ENCODE measurements at places on chromosomes 16 and 17.

DNA sequence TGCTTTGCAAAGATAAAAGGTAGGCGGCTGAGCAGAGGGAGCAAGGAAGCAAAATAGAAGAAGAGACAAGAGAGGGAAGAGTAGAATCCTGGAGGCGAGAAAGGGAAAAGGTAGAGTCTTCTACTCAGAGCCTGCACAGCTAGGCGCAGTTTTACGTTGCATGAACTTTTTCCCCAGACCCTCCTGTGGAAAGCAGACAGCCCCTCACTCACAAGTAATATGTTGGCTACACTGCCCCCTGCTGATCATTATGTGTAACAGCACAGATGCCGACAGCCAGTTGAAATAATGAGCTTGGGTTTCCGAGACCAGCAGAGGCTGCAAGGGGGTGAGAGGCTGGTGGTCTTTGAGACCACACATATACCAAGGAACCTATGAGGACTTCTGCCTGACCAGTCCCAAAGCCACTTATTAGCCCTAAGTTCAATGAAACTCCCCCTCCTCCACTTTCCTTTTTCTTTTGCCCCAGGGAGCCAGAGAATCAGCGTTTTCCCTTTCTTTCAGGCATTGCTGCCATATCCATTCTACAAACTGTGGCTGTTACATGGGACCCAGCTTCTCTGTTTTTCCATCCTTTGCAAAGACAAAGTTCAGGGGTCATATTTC is 22.5 kb upstream of the CMTR2 start:
- peak; percentile 17 for DNase-seq

GRCh38 chr17:79615926-79616325 is 5.1 kb upstream of the RBFOX3 start:
- no peak for DNase-seq

DNA sequence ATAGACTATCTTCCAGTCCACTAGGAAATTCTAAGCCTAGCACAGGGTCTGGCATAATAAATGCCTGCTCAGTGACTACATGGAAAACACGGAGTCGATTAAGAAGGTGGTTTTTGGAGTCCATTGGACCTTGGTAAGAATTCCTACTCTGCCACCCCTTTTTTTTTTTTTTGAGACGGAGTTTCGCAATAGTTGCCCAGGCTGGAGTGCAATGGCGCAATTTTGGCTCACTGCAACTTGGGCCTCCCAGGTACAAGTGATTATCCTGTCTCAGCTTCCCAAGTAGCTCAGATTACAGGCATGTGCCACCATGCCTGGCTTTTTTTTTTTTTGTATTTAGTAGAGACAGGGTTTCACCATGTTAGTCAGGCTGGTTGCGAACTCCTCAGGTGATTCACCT is 123.2 kb downstream of the HS3ST2 start:
- no peak for DNase-seq

- no peak for DNase-seq
These were observed 124.9 kb downstream of the MRTFB start for GRCh38 chr16:14196011-14196410.

- no peak for DNase-seq
These were observed 8.2 kb downstream of the PLCD3 start for GRCh38 chr17:45123930-45124796.

DNA sequence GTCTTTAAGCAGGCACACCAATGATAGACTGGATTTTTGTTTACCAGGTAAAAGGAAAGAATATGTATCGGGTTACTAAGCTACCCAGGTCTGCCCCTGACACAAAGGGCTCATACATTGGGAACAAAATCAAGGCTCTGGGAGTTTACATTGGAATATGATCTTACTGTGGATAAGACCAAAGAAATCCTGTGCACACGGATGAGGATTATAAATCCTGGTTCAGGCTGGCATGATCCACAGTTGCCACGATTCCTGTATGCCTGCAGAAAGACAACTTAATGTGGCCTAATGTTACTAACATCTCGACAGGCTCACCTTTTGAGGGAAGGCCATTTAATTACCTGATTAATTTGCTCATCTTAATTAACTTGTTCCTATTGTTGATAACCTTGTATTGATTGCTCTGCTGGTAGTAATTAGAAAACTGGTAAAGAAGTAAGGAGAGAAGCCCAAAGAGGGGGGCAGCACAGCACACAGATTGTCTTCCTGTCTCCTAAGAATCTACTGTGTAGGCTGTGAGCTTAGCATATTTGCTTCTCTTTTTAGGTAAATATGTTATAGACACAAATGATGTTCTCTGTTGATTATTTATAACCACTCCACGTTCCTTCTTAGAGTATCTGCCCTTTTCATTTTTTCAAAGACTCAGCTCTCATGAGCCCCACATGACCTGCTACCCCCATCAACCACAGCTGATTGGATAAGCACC is 51.0 kb upstream of the TOX3 start:
- DNase-seq, result peak; percentile 81

GRCh38 chr16:68382296-68382718 is 66.0 kb downstream of the SMPD3 start:
- peak; percentile 10 for DNase-seq

GRCh38 chr17:8481089-8481488 is 45.4 kb downstream of the NDEL1 start:
- DNase-seq, result no peak

DNA sequence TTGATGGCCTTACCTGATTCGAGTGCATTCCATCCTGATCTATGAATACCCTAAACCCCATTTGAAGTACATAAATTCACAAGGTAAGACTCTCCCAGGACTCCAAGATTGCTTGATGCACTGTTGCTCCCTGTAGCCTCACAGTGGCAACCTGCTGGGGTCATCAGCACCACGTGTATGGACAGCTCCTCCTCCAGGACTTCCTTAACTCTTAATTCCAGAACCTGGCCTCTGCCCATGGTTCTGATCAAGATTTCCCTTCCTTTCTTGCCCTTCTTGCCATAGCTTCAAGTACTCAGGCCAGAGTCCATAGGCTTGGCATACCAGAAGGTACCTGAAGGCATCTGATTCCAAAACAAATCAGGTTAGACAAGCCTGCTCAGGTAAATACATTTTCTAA is 34.0 kb upstream of the NLK start:
- peak; percentile 23 for DNase-seq

- no peak for DNase-seq
These were observed 80.6 kb upstream of the NKD1 start for GRCh38 chr16:50467559-50467942.

- peak; percentile 75 for DNase-seq
These were observed 737 bp downstream of the DHRS13 start for GRCh38 chr17:28901866-28902818.

DNA sequence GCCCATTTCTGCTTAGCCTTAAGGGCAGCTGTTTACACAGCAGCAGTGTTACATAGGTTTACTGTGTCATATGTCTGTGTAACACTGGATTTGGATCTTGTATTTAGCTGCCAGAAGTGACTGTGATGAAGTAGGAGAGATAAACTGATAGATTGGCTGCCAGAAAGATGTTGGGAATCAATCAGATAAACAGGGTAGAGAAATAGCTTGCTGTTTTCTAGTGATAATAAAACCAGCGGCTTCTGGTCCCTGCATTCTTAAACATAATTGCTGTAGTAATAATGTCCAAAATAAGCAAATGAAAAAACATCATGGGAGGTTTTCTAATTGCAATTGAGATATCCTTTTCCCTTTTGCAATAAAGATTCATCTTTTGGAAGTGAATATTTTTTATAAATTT is 68.7 kb downstream of the AATF start:
- DNase-seq, result no peak

GRCh38 chr16:19809693-19810092 is 75.0 kb downstream of the GPRC5B start:
- no peak for DNase-seq

DNA sequence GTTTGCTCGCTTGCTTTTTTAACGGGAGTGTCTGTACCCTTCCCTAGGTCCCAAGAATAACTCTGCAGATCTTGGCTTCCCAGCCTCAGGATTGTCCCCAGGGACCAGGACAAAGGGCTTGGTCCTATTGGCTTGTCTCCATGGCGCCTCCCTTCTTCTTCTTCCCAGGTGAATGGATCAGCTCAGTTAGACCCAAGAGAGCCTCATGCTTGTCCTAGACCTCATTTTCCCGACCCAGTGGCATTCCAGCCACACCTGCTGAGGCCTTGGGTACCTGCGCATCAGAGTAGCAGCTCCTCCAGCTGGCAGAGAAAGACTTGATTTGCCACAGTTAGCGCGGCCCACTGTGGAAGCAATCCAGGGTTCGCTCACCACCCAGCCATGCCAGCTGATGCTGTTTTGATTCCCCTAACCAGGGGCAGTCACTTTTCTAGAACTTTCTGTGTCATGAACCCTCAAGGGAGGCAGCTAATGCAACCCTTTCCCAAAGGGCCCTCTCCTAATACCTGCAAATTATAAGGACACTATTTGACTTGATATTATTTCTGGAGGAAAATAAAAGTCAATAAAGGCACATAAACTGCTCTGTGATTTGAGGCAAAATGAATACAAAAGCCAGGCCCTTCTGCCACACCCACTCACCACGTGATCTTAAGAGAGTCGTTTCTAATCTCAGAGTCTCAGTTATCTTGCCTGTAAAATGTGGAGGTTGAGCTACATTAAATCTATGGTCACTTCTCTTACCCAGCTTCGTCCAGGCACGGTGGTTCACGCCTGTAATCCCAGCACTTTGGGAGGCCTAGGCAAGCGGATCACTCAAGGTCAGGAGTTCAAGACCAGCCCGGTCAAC is 13.9 kb downstream of the GPR142 start:
- DNase-seq, result no peak

- no peak for DNase-seq
These were observed 53.6 kb upstream of the SCNN1B start for GRCh38 chr16:23248261-23249194.

DNA sequence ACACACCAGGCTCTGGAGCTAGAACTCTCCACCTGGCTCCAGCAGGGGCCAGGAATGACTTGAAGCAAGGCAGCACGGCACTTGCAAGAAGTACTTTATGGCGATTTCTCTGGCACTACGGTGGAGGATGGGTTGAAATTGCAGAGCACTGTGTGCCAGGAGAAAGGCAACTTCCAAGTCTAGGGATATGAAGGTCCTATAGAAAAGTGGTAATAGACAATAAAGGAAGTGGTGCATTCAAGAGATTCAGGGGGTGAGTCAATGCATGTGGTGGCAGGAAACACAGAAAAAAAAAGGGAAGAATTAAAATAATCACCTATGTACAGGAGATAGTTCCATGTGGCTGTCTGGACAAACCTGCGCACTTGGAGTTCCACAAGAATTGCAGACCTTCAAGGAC is 240.3 kb upstream of the DYNLRB2 start:
- DNase-seq, result no peak

- no peak for DNase-seq
These were observed 53.4 kb downstream of the ARSG start for GRCh38 chr17:68344701-68345136.

GRCh38 chr17:49557312-49558024 is 18.2 kb upstream of the NXPH3 start:
- peak; percentile 73 for DNase-seq

- peak; percentile 61 for DNase-seq
These were observed 28.2 kb upstream of the ADGRG1 start for GRCh38 chr16:57600048-57600835.

- DNase-seq, result no peak
These were observed 40.4 kb upstream of the NOS2 start for GRCh38 chr17:27840688-27841087.

DNA sequence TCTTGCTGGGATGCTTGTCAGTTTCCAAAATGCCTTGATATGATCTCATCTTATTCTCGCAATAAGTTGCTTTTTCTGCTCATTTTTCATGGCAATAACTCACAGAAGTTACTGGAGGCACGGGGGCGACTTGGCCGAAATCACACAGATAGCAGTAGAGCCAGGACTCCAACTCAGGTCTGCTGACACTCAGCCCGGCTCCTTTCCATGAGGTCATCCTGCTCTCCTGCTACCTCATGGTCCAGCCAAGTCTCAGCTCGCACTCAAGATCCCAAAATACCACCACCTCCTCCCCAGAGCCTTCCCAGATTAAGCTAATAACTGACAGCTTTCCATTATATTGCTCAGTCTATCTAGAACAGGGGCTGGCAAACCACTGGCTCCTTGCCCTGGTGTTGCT is 269.5 kb downstream of the MAP2K4 start:
- no peak for DNase-seq

DNA sequence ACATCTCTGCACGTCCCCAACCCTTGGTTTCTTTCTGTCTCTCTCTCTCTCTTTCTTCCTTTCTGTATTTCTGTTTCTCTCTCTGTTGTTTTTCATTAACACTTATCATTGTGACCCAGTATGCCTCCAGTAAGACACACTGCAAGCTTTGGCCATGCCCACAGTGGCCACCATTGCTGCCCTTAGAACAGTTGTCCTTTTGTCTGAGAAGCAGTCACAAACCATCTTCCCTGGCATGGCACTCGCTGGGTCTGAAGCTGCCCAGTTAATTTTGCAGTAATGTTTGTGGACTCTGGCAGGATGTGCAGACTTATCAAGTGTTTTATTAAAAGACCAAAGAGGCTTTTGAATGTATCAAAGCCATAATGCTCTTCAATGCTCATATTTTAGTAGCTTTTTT is 146.9 kb downstream of the MSI2 start:
- no peak for DNase-seq

Data from NCI-H526 (cell line).